Kidney (tissue), 22 donors: ENCODE measurements at places on chromosomes 3 and 15.
A peak's percentile ranks its signal among the peaks of the same experiment; 100 is the strongest.

DNA sequence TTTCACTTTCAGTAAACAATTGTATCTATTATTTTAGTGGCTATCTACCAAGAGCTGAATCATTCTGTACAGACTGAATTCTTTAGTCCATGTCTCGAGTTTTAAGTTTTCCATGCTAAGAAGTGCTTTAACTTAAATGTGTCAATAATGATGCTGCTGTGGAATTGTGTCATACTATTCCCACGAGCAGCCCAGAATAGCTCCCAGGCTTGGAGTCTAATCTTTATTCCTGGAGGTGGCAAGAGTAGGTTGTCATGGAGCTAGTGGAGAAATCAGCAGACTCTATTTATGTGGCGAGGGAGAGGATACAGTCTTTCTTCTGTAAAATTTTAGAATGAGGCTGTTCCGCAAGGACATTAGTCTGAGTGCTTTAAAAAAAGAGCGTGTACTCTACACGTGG, 207.2 kb downstream of the ROBO2 start:
- no peak for DNase-seq

- DNase-seq: no peak
Observed at GRCh38 chr3:84820906-84821305, 137.9 kb upstream of the CADM2 start.

DNA sequence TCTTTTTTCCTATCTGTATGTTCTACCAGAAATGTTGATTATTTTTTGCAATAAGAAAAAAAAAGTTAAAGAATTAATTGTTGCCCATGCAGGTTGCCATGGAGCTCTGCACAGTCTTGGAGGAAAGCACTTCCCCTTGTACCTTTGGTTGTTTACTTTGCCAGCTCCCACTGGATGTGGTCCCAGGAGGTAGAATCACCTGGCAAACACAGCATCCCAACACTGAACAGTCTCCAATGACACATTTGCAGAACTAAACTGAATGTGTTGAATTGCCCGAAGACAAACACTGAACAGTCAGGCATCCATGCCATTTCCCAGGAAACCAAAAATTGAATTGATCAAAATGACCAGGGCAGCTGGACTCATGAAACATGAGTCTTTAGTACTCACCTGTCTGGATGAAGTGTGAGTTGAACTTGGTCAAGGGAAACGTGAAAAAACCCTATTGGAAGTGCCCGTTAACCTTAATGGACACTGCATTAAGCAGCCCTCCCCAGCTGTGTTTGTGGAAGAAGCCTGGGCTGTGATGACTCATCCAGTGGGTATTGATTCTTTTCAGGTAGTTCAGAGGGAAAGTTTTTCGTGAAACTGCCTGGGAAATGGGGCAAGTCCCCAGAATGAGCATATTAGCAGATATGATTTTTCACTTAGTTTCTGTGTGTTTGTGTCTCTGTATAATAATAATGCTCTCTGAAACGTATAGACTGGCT, 284.7 kb upstream of the STT3B start:
- no peak for DNase-seq

DNA sequence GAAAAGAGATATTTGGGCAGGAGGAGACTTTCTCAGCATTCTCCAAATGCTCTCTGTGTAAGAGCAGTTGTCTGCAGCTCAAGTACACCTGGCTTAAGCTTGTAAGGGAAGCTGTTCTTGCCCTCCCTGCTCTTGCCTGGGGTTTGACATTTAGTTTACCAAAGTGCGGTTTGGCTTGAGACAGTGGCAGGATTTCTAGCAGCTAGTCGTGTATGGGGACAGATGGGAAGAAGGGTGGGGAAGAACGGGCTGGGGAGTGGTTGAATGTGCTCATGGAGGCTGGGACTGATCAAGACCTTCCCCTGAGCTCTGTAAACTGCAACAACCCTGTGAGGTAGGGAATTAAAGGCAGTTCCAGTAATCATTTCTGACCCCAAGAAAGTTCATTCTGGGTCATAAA, 39.8 kb downstream of the SQOR start:
- DNase-seq: no peak

DNA sequence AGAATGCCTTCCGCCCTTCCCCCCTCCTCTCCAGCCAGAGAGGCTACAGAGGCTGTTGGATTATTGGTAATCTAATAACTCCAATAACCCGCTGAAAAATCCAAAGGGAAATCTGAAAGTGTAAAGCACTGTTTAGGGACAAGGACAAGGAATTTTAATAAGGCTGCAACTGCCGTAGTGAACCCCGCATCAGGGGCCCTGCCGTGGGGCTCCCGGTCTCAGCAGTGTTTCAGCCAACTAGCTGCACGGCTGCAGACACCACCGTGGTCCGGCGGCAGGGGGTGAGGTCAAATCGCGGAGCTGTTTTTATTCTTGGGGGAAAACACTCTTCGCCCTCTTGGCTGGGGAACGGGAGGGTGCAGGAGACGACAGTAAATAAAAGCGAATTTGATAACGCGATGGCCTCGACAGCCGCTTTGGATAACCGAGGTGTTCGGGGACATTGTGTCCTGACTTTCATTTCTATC, 6.1 kb downstream of the BCL6 start:
- peak; percentile 82 for DNase-seq

DNA sequence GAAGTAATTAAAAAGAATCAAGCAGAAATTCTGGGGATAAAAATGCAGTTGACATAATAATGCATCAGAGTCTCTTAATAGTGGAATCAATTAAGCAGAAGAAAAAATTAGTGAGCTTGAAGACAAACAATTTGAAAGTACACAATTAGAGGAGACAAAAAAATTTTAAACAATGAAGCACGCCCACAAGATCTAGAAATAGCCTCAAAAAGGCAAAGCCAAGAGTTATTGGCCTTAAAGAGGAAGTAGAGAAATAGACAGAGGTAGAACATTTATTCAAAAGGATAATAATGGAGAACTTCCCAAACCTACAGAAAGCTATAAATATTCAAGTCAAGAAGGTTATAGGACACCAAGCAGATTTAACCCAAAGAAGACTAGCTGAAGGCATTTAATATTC, 113.3 kb downstream of the TBC1D2B start:
- no peak for DNase-seq

GRCh38 chr3:57557085-57557537, 1.0 kb downstream of the PDE12 start:
- no peak for DNase-seq

DNA sequence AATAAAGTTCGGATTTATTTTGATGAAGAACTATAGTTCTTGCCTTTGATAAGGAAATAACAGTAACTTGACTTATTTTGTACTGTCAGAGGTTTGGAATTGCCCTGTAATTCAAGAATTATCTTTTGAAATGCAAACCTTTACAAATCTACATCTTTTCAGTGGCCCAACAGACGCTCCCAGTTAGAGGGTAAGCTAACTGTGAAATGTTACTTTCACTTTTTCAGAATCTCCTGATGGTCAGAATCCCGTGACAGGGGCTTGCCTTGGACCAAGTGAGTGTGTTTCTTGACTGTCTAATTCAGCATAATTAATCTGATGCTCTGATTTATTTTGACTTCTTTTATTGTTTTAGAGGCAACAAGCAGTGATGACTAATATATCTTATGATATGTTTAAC, 262.5 kb downstream of the PLOD2 start:
- DNase-seq: no peak

DNA sequence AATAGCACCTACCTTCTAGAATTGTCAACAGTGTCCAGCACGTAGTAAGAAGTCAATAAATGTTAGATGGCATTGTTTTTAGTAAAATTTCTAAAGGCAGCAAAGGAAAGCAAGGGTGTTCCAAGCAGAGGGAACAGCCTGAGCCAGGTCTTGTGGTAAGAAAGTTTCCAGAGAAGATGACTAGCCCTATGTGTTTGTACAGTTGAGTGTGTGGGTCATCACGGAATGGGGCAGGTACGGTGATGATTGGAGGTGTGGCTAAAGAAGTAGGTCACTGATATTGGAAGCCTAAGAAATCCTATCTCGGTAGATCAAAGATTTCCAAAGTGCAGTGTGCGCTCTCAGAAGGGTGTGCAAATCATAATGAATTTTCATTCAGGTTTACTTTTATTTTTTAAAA, 94.2 kb upstream of the BCL6 start:
- DNase-seq: no peak

DNA sequence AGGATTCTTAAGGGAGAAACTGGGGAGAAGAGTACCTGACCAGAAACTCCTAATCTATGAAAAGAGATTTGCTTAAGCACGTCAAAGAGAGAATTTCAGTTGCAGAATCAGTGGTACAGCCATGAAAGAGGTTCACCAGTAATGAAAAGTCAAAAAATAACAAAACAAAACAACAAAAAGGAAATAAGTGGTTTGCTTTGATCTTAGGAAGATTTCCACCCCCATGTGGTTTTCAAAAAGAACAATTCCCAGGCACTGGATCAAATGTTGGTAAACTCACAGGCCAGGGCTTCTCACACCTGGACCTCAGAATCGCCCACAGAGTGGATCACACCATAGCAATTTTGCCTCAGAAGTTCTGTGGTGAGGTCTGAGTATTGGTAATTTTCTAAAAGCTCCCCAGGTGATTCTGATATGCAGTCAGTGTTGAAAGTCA, 67.5 kb downstream of the TMEM39A start:
- DNase-seq: no peak

DNA sequence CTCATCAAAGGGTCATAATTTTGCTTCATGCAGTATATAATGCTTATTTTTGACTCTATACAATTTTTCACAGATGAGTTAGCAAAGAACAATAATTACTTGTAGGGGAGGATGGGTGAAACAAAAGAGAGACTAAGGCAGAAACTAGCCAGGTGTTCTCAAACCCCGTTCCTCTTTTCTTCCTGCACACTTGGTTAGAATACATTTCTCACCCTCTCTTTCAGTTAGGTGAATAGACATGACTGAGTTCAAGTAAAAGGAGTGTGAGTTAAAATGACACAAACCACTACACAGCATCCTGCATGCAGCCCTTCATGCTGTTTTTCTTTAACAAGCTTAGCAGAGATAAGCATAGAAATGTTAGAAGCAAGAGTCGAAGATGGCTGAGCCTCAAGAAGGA, 922.2 kb downstream of the TBL1XR1 start:
- no peak for DNase-seq

DNA sequence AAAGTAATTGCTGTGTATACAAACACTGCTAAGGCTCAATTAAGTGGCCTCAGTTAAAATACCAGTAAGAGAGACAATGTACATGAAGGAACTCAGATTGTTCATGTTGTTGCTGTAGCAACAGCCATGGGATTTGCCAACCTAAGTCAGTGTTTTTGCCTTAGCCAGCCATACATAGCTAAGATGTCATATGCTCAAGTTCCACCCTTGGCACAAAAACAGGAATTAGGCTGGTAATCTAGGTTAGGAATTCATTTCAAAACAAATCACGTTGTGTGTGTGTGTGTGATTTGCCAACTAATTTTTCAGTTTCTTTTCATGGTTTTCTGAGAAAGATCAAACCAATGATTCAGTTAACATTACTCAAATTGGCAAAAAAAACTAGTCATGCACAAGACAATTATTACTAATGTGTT, 143.7 kb upstream of the KCNMB2 start:
- DNase-seq: no peak

DNA sequence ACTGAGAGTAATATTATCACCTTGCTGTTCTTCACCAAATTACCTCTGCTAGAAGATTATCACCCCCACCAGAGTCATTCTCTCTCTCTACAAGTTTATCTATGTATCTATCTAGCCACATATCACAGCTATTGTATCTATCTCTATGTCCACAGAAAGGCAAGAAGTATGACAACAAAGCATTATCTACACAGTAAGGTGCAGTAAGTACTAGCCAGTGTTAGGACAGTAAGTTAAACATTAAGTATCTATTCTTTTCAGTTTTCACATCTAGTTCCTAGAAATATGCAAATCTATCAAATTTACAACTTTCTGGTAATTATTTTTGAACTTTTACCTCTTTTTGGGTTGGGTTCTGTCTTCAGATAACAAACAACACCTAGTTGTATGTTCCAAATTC, 26.5 kb upstream of the XXYLT1 start:
- no peak for DNase-seq

DNA sequence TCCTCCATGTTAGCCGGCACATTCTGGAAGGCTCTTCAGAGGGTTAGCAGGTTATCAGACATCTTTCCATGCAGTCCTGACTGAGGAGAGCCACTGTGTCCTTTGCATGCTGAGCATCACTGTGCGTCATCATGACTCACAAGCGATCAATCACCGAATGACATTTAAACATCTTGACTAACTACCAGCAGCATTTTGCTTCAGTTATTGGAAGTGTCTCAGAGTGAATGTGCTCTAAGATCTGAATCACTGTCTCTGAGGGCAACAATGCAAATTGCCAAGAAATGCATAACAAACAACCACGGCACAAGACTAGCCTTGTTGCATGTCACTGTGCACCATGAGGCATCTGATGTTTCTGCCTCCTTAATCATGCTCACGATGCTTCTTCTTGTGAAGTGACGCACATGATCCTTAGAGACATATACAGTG, 18.3 kb upstream of the ATP8B4 start:
- DNase-seq: no peak

DNA sequence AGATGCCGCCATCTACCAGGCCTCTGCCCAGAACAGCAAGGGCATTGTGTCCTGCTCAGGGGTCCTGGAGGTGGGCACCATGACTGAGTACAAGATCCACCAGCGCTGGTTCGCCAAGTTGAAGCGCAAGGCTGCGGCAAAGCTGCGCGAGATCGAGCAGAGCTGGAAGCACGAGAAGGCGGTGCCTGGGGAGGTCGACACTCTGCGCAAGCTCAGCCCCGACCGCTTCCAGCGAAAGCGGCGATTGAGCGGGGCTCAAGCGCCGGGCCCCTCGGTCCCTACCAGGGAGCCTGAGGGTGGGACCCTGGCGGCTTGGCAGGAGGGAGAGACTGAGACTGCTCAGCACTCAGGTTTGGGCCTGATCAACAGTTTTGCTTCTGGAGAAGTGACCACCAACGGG, 22.6 kb downstream of the ALPK3 start:
- DNase-seq: no peak

- DNase-seq: no peak
Observed at GRCh38 chr15:44075535-44075934, 119.5 kb downstream of the FRMD5 start.

DNA sequence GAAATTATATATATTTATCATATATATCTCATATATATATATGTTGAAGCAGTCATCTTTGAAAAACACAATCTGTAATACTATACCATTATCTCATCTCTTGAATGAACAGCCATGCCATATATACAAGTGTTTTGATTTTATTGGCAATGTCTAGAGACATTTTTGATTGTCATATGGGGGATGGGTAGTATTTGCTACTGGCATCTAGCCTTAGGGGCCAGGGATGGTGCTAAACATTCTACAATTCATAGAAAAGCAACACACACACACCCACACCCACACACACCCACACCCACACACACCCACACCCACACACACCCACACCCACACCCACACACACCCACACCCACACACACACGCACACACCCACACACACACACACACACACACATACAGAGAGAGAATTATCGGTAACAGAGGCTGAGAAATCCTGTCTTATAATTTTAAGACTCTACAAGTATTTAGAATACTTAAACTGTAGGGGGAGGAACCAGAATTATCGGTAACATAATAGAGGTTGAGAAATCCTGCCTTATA, 11.1 kb upstream of the PIK3R4 start:
- no peak for DNase-seq

DNA sequence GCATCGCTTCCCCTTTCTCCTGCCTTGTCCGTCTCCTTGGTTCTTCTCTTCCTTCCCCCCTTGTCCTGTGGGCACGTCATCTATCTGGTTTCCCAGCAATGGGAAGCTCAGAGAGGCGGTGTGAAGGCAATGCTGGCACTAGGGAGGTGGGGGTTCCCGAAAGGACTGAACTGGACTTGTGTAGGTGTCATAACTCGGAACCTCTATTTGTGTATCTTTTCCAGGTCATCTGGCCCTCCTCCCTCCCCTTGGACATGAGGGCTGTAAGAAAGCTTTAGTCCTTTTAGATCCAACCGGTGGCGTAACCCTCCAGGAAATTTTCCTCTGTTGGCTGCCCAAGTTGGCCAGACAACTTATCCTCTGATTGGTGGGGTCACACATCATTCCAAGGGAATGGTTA, 231.5 kb upstream of the TLE3 start:
- DNase-seq: no peak
